SK-N-SH treated with all-trans-retinoic acid at 6 μM for 48 hours (cell line): ENCODE measurements at places on chromosomes 11 and 22.
A peak's percentile ranks its signal among the peaks of the same experiment; 100 is the strongest.

- ATAC-seq: peak; percentile 50
Observed at GRCh38 chr22:30205281-30206115, 41.1 kb downstream of the LIF start.

DNA sequence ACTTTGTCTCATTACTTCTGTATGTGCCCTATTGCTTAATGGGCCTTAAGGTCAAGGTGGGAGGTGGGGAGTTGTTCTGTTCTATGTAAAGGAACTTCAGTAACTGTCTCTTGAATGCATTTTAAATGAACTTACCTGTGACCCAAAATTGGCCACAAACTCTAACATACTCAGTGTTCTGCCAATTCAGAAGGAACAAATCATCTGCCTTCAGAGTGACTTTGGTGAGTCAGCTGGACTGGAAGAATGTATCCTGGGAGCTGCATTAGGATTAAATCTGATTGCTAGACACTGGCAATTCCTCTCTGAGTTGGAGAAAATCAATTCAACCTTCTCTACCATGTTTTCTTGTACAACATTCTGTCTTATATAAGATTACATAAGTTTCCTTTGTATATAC lies 1104.8 kb downstream of the DLG2 start:
- peak; percentile 54 for ATAC-seq

- peak; percentile 63; the same call in 2 of the 3 replicates for ATAC-seq
Observed at GRCh38 chr11:134207538-134208239, 16.1 kb downstream of the NCAPD3 start.

DNA sequence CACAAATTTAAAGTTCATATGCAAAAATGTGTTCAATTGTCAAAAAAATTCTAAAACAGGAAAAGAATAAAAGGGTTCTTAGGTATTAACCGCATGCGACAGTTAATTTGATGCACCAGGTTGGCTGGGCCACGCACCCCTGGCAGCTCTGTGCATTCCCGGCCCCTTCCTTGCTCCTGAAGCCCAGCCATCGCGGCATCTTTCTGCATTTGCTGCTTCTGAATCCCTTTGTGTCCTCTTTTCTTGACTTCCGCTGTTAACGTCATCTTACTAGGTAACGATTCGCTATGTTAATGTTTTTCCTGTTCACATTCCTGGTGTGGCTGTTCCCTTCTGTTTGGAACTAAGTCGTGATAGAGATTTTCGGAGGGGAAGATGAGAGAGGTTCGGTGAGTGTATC lies 7.9 kb upstream of the KLHDC7B start:
- no peak for ATAC-seq

- ATAC-seq: peak; percentile 37
Observed at GRCh38 chr11:33774736-33775466, 581 bp upstream of the FBXO3 start.

DNA sequence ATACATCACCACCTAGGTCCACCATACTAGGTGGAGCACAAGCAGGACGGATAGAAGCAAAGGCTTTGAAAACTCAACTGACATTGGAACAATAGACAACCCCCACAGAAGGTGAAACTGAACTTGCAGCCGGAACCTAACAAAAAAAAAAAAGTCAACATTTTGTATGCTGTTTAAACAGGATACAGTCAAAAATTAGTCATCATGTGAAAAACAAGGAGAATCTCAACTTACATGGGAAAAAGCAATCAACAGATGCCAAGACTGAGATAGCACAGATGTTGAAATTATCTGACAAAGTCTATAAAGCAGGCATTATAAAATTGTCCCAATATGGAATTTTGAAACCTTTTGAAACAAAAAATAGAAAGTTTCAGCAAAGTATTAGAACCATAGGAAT lies 123.8 kb downstream of the RAB38 start:
- no peak for ATAC-seq
